ENCODE measurements at places on chromosomes 6 and 20.

DNA sequence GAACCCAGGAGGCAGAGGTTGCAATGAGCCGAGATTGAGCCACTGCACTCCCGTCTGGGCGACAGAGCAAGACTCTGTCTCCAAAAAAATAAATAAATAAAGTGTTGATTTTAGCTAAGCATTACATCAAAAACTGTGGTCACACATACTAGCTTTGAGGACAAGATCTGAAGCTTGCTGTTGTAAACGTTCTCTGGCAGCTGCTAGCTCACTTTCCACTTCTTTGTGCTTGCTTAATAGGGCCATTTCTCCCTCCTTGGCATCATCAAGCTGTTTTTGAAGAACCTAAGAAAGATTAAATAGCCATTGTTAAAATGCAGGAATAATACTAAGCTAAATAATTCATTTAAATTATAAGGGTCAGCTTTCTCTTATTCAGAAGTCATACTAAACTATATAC is 55.7 kb downstream of the FAM184A start:
- no peak for DNase-seq

- DNase-seq, result no peak
Measured at GRCh38 chr6:168164462-168165061, 85.5 kb upstream of the FRMD1 start.

- no peak for DNase-seq
Measured at GRCh38 chr20:49272654-49273053, 5.2 kb downstream of the ZNFX1 start.

DNA sequence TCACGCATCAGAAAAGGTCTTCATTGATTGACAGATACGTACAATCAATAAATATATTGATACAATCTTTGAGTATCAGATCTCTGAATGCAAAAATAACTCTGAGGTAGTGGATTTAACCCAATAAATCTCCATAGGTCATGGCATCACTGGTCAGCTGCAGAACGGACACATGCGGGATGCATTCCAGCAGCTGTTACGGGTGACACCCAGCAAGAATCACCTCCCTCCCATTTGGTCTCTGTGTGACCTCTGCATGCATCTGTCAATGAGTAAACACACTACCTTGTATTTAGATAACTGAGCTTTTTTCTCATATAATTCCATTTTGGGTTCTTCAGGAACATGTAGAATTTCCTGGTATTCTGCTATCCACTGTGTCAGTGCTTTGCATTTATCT is 285.4 kb downstream of the SYNE1 start:
- DNase-seq, result no peak

GRCh38 chr20:25078662-25079061 is 3.3 kb downstream of the VSX1 start:
- no peak for DNase-seq

GRCh38 chr20:21229163-21229562 is 74.0 kb upstream of the XRN2 start:
- no peak for DNase-seq

DNA sequence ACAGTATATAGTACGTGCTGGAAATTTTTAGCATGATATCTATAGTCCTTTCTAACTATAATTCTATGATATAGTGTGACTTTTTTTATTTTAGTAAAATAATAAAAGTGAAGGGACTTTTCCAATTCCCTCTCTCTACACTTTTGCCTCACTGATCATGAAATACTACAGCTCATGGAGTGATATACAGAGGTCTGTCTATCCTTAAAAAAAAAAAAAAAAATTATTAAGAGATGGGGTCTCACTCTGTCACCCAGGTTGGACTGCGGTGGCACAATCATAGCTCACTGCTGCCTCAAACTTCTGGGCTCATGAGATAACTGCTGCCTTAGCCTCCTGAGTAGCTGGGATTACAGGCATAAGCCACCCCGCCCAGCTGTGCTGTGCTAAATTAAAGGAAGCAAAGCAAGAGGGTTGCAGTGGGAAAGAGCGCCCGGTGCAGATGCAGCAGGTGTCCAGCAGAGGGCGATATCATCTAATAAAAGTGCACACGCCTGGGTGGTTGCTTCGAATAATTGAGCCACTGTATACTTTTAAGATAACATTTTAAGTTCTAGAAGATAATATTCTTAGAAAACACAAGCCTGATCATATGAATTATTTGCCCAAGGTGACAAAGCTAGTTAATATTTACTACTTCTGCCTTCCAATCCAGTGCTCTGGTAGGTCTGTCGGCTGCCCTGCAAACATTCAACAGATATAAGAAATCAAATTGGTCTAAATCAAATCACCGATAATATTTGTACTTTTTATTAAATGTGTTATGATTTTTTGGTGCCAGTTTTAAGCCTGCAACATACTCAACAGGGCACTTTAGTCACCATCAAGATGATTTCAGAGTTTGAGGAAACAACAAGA is 94.9 kb upstream of the NT5E start:
- DNase-seq, result peak; percentile 11
